Inflammatory macrophage treated with lipopolysaccharide for 1 hour (primary cell): ENCODE measurements at places on chromosomes 1 and 21.

DNA sequence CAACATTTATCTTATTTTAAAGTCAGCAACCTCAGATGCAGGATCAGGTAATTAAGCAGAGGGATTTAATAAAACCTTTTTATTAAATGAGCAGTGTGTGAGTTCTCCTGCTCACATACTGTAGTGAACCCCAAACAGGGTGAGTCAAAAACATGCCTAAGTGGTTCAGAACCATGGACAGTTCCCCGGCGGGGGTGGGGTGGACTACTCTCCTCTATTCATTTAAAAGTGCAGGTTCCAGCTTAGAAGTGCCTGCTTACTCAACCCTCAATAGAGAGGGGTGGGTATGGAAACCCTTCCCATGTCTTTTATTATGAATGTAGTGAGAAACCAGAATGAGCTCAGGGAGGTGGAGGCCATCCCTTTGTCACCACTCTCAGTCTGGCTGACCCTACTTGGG lies 397.9 kb downstream of the HHAT start:
- peak; percentile 13 for DNase-seq

DNA sequence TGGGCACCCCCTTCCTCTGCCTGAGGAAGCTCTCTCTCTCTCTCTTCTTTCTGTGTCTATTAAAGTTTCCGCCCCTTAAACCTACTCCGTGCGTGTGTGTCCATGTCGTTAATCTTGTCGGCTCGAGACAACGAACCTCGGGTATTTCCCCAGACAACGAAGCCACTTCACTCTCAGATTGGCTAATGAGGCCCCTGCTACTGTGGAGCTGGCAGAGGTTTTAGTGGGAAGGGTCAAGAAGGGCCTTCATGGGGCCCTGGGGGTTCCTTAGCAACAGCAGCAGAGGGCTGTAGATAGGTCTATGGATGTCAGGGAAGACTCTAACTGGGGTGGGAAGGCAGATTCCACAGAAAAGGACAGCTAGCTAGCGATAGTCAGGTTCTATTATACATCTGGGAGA lies 239.8 kb upstream of the RAB4A start:
- no peak for DNase-seq

DNA sequence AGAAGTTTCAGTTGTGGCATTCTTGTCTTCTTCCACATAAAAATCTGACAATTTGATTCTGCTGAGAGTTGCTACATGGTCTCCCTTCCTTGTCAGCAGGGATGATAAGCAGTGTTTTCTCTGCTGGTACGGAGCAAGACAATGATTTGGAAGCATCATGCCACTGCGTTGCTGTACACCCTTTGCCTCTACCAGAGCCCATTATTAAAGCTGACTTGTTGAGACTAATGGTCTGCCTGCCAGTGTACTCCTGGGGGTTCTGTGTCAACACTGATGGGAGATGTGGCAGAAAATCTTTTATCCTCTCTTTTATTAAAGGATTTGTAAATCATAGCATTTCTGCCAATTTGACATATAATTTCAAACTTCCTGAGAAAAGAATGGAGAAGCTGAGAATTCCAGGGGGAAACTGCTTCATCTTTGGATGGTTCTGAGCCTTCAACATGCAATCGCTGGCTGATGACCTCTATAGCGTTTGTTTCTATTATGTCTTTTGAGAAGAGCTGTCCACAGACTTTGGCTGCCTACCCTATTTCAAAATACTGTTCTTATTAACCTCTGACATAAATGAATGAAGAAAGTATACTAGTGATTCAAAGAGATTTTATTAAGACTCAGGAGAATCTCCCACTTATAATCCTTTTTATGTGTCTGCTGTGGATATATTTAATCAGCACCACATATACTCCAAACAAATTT lies 47.9 kb upstream of the DYNLT5 start:
- DNase-seq: no peak

GRCh38 chr21:31909153-31910073 lies 36.6 kb downstream of the HUNK start:
- DNase-seq: no peak

GRCh38 chr1:33093004-33093403 lies 12.1 kb downstream of the AZIN2 start:
- no peak for DNase-seq

GRCh38 chr21:33168886-33169285 lies 60.9 kb upstream of the IFNAR2 start:
- DNase-seq: no peak

DNA sequence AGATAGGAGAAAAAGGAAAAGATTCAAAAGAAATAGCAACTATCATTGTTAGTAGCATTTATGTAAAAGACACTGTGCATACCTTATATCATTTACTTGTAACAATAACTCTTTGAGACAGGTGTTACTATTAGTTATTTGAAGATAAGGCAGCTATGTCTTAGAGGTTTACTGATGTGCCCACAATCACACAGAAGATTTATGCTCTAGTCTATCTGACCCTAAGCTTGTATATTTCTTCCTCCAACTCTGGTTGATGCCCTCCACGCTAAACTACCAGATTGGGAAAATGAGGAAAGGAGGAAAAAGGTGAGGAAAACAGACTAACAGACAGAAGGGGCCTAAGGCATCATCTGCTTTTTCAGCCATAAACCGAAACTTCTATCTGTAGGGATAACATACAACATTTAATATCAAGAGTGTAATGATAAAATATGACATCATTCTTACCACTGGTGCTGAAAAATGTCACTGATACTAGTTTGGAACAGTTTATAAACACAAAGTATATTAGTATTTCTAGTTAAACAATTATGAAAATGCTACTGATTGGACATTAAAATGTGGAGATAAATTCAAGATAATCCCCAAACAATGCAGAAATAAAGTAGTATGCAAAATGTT lies 5.1 kb downstream of the COLGALT2 start:
- DNase-seq: no peak

- DNase-seq: no peak
Measured at GRCh38 chr1:118931876-118932275, 56.3 kb downstream of the TBX15 start.

DNA sequence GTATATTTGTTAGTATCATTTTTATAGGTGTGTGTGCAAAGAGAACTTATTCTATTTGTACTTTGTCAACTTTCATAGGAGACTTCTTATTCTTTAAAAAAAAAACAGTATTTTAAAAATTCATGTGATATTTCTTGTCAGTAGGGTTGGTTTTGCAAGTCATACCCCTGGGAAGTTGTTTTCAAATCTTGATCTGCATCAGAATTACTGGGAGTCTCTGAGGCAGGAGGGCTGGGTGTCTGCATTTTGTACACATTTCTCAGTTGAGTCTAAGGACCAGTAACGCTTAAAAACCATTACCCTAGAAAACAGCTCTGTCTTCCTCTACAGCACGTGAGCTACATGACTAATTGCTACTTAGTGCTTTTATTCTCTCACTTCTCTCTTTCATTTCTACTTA lies 76.0 kb upstream of the CTTNBP2NL start:
- no peak for DNase-seq

GRCh38 chr21:39602793-39603192 lies 9.9 kb upstream of the B3GALT5 start:
- no peak for DNase-seq

- no peak for DNase-seq
Measured at GRCh38 chr1:899636-900317, 23.9 kb upstream of the SAMD11 start.

DNA sequence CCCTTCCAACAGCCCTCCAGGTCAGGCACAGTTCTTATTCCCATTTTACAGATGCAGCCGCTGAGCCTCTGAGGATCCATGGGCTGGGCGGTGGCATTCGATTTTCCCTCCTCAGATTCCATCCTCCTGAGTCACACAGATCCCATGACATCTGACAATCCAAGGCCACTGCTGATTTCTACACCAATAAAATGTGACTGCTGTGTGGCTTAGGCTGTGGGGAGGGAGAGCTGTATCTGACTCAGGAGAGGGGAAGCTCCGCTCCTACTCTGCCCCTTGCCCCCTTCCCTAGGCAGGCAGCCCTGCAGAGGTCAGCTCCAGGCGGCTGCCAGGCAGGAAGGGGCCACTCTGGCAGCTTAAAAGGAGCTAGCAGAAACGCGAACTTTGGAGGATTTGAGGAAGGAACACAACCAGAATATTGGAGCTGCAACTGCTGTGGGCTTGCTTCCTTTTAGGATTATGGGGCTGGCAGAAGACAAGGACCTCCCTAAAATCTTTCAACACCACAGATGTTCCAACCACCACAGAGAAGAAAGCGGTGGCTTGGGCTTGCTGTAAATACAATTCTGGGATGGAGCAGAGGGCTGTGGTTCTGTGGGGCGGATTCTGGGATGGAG lies 50.0 kb downstream of the MRPL37 start:
- DNase-seq: peak; percentile 58

DNA sequence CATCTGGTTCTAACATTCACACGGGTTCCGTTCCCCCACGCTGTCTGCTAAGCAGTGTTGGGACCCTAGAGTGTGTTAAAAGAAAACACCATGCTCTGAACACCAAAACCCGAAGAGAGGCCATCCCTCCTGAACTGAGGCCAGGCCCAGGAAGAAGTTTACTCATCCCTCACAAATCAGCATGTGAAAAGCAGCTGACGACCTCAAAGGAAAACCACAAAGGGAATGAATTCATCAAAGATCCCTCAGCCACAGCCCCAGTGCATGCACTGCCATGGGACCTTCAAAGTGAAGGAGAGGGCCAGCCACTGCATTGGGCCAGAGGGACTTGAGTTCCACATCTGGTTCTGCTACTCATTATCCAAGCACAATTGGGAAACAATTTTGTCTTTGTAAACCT lies 7.0 kb upstream of the PSEN2 start:
- DNase-seq: peak; percentile 29

- DNase-seq: no peak
Measured at GRCh38 chr1:83697961-83698360, 301.0 kb downstream of the TTLL7 start.

- DNase-seq: no peak
Measured at GRCh38 chr1:226653311-226653921, 85.7 kb downstream of the ITPKB start.

DNA sequence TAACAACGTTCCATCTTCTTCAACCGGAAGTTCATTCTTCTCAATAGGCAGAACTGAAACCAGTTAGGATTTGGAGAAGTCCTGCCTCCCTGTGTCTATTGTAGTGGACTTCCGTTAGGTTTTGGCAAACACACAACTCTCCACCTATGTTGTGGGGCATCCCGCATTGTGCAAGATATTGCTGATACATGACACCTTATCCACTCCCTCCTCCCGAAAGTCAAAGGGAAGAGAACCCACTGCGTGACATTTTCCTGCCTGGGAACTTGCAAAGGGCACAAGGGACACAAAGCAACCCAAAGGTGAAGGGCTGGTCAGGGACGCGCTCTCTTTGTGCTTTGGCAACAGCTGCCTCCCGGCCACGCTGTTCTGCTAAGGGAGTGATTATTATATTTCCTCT lies 164.8 kb downstream of the TPR start:
- DNase-seq: no peak

- DNase-seq: peak; percentile 12
Measured at GRCh38 chr1:91278754-91279153, 125.9 kb downstream of the HFM1 start.

GRCh38 chr1:7695497-7696117 lies 75.5 kb upstream of the VAMP3 start:
- no peak for DNase-seq
